CD4-positive, alpha-beta memory T cell (primary cell): ENCODE measurements at places on chromosomes 1 and 21. TPM values are rescaled to one million over a fixed set of nuclear protein-coding genes. Genes with fewer than 3 reads are reported as not detected.
A peak's percentile ranks its signal among the peaks of the same experiment; 100 is the strongest.

DNA sequence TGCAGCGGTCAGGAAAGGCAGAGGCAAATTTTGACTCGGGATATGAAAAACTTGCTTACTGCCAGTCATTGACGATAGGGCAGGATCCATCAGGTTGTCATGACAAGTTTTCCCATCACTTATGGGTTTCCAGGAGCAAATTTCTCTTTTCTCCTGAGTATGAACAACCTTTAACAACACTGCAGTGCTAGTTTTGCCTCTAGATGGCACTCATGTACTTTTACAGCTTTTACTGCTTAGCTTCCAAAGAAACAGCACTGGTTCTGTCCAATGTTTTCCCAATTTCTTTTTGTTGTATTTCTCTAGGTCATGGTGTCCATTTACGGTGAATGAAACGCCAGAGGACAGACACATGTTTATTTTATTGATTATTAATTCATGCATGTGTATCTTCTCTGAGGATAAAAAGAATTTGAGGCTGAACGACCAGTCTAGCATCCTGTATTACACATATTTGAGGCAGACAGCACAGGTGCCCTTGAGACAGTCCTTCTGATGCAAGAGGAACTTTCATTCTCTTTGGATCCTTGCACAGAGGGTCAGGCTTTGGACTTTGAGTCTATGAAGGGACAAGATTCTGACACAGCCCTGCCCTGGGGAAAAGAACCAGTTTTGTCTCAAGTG, 112.3 kb upstream of the TRABD2B start:
- no peak overlapping the region for H3K27ac ChIP-seq
- no peaks in the 10 kb centered on the region for H3K36me3 ChIP-seq
- no peaks in the 10 kb centered on the region for H3K4me1 ChIP-seq
- peak; percentile 5 for DNase-seq

DNA sequence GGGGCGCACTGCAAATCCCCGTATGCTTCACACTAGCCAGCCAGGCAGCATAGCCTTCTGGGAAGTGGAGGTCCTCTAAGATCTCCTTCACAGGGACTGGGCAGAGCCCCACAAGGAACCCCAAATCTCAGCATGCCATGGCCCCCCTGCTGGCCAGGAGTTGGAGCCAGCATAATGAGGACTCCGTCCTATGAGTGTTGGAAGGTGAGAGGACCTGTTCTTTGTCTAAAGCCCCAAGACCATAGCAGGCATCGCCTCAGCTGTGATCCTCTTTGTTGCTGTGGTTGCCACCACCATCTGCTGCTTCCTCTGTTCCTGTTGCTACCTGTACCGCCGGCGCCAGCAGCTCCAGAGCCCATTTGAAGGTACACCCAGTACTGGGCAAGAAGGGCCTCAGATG, 1.5 kb downstream of the SHISA4 start:
- DNase-seq, result no peak
- no peak overlapping the region for H3K27ac ChIP-seq
- H3K36me3 ChIP-seq, result no peaks in the 10 kb centered on the region
- H3K4me1 ChIP-seq, result peaks cover 14% of the 10 kb centered on the region
- H3K4me3 ChIP-seq, result no peak overlapping the region
- H3K27me3 ChIP-seq, result peaks cover 24% of the 10 kb centered on the region

DNA sequence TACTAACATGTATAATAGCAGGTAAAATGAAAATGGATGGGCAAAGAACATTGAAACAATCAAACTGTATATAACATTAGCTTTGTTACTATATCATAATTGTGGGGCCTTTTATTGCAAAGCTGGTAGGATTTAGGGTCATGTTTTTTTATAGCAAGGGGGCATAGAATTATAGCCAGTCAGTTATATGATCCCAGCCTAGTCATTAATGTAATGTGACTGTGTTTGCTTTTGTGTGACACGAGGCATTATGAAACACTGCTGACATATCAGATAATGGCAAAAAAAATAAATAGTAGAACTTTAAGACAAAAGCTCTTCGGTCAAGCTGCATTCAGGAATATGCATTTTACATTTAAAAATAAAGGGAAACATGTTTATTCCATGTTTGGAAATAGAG, 81.3 kb upstream of the ZNF281 start:
- no peaks in the 10 kb centered on the region for H3K36me3 ChIP-seq
- no peak for DNase-seq
- H3K27ac ChIP-seq, result no peak overlapping the region
- H3K4me1 ChIP-seq, result no peaks in the 10 kb centered on the region

DNA sequence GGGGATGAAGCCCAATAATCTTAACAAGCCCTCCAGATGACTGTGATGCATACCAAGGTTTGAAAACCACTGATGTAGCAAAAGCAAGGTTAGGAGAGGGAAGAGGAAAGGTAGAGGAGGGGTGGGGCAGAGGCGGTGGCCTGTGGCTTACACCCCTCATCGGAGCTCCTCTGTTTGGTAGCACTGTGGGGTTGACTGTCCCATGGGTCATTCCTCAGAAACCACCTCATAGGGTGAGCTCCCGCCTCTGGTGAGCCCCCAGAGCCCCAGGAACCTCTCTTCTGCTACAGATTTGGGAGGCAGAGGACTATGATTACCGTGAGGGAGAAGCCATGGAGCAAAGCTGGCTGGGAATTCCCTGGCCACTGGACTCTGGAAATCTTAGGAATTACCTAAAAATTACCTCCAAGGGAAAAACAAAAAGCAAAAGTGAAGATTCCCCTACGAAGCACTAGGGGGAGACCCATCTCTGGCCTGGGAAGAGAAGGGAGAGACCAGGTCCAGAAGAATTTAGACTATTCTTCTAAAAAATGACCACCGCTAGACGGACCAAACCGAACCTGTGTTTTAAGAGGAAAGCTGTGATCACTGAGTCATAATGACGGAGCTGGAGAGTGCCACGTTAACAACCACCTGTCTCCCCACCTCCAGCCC, 1.5 kb upstream of the RASSF5 start:
- peaks cover 4% of the 10 kb centered on the region for H3K27me3 ChIP-seq
- DNase-seq, result no peak
- peaks cover 45% of the 10 kb centered on the region for H3K4me1 ChIP-seq

GRCh38 chr1:74463333-74463988, 49.0 kb downstream of the LRRC53 start:
- no peaks in the 10 kb centered on the region for H3K4me1 ChIP-seq
- H3K27me3 ChIP-seq, result no peaks in the 10 kb centered on the region
- DNase-seq, result no peak
- H3K27ac ChIP-seq, result no peak overlapping the region
- H3K36me3 ChIP-seq, result no peaks in the 10 kb centered on the region

GRCh38 chr21:29078869-29079767, 5.7 kb upstream of the CCT8 start:
- H3K27ac ChIP-seq, result peak overlapping the region; percentile 33
- no peaks in the 10 kb centered on the region for H3K36me3 ChIP-seq
- peak; percentile 40 for DNase-seq

- H3K27ac ChIP-seq, result no peak overlapping the region
- H3K4me3 ChIP-seq, result no peak overlapping the region
- no peak for DNase-seq
- H3K36me3 ChIP-seq, result no peaks in the 10 kb centered on the region
- no peaks in the 10 kb centered on the region for H3K27me3 ChIP-seq
These were observed 245.3 kb upstream of the RAB4A start for GRCh38 chr1:229025576-229025975.

GRCh38 chr1:58883037-58883887, 99.4 kb upstream of the JUN start:
- H3K4me3 ChIP-seq, result no peak overlapping the region
- no peaks in the 10 kb centered on the region for H3K27me3 ChIP-seq
- no peaks in the 10 kb centered on the region for H3K36me3 ChIP-seq

DNA sequence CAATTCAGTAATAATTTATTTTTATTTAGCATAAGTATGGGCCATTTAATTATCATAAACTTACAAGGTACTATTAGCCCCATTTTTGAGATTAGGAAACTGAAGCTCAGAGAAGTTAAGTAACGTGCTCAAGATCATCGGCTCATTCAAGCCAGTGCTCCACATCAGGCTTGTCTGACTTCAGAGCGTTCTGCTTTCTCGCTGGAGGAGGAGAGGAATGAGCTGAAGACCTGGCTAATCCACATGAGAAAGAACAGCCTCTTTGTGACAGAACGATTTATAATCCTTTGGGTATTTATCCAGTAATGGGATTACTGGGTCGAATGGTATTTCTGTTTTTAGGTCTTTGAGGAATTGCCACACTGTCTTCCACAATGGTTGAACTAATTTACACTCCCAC, 39.7 kb downstream of the DDX20 start:
- H3K4me3 ChIP-seq, result no peak overlapping the region
- no peak overlapping the region for H3K27ac ChIP-seq
- DNase-seq, result no peak
- H3K27me3 ChIP-seq, result no peaks in the 10 kb centered on the region
- H3K36me3 ChIP-seq, result no peaks in the 10 kb centered on the region

DNA sequence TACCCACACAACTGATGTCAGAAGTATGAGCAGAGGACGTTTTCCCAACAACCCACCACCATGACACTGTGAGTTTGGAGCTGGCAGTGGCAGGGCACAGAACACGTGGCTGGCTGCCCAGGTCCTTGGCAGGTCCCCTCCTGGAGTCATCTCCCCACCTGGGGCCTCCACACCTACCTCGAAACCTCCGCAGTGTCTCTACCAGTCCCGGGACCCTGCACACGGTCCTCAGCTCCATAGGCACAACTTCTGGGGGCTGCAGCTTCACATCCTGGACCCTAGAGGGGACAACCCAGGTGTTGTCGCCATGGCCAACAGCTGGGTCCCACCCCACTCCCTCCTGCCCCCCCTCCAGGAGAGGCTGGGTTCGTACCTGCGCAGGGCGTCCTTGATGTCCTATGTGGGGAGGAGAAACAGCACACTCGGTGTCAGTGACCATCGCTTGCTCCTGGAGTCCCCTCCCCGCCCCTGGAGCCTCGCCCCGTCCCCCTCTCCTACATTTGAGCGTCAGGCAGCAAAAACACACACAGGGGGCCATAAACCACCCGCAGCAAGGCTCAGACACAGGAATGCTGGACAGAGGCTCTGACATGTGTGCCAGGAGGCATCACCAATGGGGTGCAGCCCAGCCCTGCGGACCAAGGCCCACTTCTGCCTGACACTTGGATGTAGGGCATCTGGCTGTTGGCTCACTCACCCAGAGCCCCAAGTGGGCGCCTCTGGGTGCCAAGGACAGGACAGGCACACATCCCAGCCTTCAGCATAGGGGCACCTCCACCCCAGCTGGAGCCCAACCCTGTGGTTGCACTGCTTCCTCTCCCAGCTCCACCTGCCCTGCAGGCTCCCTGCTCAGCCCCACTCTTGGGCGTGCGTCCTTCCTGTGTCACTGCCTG, 9.6 kb downstream of the TRIM11 start:
- DNase-seq, result no peak
- peaks cover 46% of the 10 kb centered on the region for H3K36me3 ChIP-seq
- no peaks in the 10 kb centered on the region for H3K27me3 ChIP-seq
- H3K4me3 ChIP-seq, result no peak overlapping the region
- no peak overlapping the region for H3K27ac ChIP-seq
- peaks cover 14% of the 10 kb centered on the region for H3K4me1 ChIP-seq

DNA sequence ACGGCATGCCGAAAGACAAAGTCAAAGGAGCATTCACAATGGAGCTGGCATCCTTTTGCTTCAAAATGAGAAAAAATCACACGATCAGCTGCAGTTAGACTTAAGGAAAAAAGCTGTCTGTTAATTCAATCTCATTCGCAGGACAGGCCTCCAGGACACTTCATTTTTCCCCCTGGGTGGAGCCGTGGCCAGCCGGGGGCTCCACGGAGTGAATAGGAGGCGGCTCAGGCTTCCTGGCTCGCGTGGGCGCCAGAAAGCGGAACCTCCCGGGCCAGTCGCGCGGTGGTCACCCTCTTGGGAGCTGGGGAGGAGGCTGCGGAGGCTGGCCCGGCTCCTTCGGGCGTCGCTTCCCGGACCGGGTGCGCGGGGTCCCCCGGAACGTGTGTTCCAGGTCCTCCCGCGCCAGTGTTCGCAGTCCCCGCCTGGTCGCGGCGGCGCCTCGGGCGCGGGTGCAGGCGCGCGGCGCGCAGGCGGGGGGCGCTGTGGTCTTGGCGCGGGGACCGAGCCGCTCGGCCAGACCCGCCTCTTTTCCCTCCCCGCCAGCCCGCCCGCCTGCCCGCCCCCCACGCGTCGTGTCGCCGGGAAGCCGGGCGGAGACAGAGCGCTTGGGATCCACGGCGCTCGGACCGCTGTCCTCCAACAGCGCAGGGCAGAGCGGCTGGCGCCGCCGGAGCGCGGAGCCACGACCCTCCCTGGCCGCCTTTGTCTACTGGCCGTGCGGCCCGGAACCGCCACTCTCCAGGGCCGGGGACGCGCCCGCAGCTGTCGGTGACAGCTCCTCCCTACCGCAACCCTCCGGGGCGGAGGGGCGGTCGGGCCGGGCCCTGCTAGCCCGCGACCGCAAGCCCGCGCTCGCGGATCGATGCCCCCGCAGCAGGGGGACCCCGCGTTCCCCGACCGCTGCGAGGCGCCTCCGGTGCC, at the start of gene RHOU:
Gene RHOU, plus strand, starts transcription at position 599 of the 921 bp plus-strand sequence. Its CDS starts 264 bp downstream, at position 863.
- DNase-seq, result peak; percentile 72
- no peaks in the 10 kb centered on the region for H3K36me3 ChIP-seq
- no peaks in the 10 kb centered on the region for H3K27me3 ChIP-seq
- H3K4me1 ChIP-seq, result peaks cover 32% of the 10 kb centered on the region
- H3K4me3 ChIP-seq, result peak within 1 kb of the TSS; percentile 37
- H3K27ac ChIP-seq, result peak within 1 kb of the TSS; percentile 37

GRCh38 chr1:52253421-52253820, 111.5 kb downstream of the ZFYVE9 start:
- H3K4me3 ChIP-seq, result no peak overlapping the region
- H3K27me3 ChIP-seq, result no peaks in the 10 kb centered on the region
- H3K36me3 ChIP-seq, result no peaks in the 10 kb centered on the region
- no peak for DNase-seq
- no peak overlapping the region for H3K27ac ChIP-seq

DNA sequence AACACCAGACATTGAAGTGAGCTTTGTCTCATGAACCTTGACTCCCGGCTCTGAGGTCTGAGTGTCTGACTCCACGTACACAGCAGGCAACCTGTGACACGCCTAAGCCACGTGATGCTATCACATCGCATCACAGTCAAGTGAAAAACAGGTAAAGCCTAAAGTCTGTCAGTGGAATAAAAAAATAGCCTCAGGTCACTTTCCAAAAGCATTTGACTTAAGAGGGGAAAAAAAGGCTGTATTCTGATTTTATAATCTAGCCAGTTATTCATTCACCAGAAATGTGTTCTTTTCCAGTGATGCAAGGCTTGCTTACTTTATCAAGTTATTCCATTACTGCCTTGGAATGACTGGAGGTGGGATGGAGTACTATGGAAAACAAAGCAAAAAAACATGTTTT, 163.2 kb upstream of the HMCN1 start:
- H3K36me3 ChIP-seq, result no peaks in the 10 kb centered on the region
- H3K4me3 ChIP-seq, result no peak overlapping the region
- no peaks in the 10 kb centered on the region for H3K27me3 ChIP-seq
- H3K4me1 ChIP-seq, result peaks cover 48% of the 10 kb centered on the region

GRCh38 chr21:27422435-27422834, 455.5 kb upstream of the ADAMTS5 start:
- H3K36me3 ChIP-seq, result no peaks in the 10 kb centered on the region
- no peaks in the 10 kb centered on the region for H3K4me1 ChIP-seq
- H3K27me3 ChIP-seq, result no peaks in the 10 kb centered on the region

The DTL gene
- 0.15 TPM for total RNA-seq

The TMEM52 gene
- total RNA-seq, result 0.55 TPM

The CRP gene
- total RNA-seq, result not detected

The RHD gene
- not detected for total RNA-seq

The RAB7B gene
- total RNA-seq, result 1.2 TPM

The NPHS2 gene
- not detected for total RNA-seq

The TDRD10 gene
- not detected for total RNA-seq

The TSPAN1 gene
- not detected for total RNA-seq

The PGLYRP3 gene
- total RNA-seq, result not detected
